Stimulated activated CD4-positive, alpha-beta T cell treated with anti-CD3 and anti-CD28 coated beads, Interleukin-1b, Interleukin-23, amount 100 ng/mL, for 4 hours (primary cell): ENCODE measurements at places on chromosomes 2 and 18.

DNA sequence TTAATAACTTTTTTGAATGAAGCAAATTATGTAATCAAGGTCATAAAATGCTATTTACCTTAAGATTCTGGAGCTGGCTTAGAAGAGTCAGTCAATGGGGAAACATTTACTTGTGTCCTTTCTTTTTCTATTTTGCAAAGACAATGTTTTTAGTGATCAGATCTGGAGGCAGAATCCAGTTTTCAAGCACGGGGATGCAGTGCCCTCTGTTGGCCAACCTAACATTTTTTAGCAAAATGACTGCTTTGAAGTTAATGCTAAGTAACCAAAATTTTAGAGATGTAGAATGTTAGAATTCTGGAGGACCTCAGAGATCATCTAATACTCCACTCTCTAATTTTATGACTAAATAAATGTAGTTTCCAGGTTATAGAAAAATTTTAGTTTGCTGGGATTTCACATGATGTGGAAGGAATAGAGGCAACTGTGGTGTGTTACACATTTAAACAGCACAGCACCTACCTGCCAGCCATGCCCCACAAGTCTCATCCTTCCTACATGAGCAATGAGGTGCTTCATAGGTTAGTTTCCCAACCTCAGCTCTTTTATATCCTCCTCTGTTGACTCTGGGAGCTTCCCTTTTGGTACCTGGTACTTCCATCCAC, 23.6 kb upstream of the SLC9A4 start:
- DNase-seq, result peak; percentile 67

DNA sequence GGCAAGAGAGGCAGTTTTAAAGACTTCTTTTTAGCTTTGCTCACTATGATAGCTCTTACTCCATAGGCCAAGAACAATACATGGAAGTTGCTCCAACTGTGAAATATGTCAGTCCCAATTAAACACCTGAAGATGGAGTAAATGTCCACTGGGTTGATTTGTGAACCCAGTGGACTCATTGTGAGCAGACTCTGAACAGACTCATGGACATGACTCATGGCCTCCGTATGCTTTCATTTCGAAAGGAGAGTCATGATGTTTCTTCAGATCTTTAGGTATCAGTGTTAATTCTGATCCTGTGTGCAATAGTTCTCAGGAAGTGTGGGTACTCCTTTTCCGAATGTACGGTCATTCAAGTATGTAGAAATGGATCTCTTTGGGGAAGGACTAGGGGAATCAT, 5.4 kb upstream of the CWC22 start:
- no peak for DNase-seq

DNA sequence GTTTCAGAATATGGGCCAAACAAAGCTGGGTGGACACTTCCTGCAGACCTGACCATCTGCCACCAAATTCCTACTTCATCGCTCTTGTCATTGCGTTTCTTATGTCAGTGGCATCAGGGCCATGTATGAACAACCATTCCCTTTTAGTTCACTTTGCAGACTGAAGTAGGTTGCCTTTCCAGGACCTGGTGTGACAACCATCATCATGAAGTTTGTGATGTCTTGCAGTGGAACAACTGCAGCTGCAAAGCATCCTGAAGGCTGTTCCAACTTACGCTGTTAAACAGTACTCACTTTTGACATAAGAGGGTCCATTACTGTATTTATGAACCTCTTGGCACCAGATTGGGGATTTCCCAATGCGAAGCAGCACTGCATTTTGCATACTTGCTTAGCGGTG, 511.6 kb downstream of the ARHGAP15 start:
- DNase-seq, result no peak

DNA sequence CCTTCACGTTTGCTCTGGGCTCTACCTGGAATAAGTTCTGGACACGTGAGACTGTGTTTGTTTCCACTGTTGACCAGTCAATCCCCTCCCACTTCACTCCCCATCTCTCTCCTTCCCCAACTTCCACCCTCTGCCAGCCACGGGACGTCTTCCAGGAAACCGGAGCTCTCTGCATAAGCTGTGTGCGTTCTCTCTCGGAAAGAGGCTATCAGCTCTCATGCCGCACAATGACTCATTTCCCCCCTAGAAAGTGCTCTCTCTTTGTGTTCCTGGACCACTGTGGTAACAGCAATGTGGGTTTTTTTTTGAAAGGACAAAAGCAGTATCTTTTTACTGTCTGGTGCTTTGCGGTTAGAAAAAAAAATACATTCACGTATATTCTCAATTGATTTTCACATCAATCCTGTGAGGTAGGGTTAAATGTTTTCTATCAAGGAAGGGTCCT, 10.2 kb downstream of the PROKR1 start:
- DNase-seq, result peak; percentile 21

GRCh38 chr2:222713002-222713401, 41.5 kb downstream of the MOGAT1 start:
- DNase-seq, result no peak

GRCh38 chr2:29591600-29591999, 329.8 kb downstream of the ALK start:
- DNase-seq, result no peak

DNA sequence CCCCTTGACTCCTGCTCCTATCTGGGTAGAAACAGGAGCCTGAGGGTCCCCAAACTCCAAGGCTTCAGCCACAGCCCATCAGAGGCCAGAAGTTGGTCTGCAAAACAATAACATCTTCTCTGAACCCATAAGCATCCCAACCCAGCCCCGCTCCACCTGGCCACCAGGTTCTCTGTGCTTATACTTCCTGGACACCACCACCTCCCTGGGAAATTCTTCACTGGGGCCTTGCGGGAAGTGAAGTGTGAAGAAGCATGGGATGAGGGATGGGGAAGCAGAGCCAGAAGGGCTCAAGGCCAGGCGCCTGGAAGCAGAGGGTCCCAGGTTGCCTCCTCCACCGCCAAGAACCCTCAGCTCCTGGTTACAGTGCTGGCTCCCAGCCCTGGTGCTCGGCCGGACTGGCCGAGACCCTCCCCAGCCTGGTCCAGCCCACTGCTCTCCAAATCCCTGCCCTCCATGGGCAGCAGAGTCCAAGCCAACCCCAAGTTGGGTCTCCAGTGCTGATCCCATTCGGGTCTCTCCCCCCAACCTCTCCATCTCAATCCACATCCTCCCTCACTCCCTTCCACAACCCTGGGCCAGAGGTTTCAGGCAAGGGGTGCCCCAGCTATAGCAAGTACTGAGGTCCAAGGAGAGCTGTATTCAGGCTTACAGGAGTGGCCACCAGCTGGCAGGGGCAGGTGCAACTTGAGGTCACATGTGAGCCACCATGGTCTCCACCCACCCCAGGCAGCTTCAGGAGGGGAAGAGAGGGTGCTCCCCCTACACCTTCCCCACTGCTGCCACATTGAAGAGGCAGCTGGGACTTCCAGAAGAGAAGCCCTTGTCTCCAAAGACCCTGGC, 60.7 kb downstream of the TNS1 start:
- no peak for DNase-seq

DNA sequence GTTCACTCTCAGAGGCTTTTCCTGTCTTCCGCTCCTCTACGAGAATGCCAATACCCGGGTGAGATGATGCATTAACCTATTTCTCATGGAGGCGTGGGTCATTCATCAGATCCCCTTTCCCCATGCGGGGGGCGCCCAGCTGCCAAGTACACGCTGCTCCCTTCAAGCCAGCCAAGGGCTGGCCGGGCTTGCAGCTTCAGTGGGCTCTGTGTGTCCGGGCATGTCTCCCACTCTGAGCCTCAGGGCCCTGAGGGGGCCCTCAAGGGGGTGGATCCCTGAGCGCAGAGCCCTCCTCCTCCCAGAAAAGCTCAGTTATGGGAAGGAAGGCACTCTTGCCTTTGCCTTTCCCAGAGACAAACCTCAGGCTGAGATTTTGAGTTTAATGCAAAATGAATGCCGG, 431.8 kb upstream of the MYT1L start:
- no peak for DNase-seq

- no peak for DNase-seq
Observed at GRCh38 chr18:61797696-61798590, 94.9 kb downstream of the RNF152 start.

DNA sequence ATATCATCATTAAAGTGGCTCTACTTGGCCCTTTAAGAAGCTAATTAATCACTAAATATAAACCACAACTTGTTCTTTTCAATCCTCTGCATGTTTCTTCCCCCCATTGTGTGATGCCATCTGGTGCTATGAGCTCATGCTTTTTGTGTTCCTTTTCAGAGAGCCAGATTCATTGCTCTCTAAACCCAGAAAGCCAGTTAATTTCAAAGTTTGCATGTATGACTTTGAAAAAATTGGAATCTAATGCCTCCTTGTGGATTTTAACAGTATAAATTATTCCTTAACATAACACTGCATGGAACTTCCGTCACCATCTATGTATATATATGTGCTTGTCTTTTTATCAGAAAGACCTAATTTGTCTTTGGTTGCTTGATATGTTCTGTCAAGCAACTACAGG, 31.1 kb downstream of the TMEM178A start:
- no peak for DNase-seq

- no peak for DNase-seq
Observed at GRCh38 chr2:75315436-75315835, 116.1 kb upstream of the TACR1 start.

DNA sequence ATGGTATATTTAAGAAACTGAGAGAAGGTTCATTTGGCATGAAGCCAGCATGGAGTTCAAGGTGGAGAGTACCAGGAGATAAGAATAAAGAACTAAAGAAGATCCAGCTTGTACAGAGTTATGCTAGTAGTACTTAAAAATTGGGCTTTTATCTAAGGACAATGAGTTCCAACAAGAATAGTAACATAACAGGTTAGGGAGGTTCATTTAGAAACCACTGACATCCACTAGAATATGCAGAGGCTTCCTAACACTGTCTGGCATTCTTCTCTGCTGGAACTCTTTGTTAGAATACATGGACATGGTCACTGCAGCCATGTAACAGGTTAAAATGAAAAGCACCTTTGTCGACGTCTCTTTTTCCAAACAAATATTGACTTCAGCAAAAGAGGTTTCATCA, 42.6 kb upstream of the DSC1 start:
- DNase-seq, result no peak

DNA sequence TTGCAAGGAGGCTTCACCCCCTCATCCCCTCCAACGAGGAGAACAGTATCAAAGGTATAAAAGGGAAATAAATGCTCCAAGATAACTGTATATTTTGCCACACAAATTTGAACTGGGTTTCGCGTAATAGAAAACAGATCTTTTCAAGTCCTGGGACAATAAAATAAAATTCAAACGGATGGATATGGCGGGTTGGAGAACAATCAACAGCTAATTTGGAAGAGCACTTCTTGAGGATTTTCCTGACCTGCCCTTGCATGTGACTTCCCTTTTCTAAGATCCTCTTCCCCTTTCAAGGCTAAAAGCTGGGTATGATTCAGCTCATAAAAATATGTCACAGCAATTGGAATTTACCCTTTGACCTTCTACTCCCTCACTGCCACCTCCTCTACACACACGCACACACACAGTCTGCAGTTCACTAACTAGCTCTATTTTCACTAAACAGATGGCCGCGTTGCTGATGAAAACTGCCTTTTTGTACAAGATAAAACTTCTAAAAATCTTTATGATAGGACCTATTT, 386.9 kb downstream of the FIGN start:
- no peak for DNase-seq

DNA sequence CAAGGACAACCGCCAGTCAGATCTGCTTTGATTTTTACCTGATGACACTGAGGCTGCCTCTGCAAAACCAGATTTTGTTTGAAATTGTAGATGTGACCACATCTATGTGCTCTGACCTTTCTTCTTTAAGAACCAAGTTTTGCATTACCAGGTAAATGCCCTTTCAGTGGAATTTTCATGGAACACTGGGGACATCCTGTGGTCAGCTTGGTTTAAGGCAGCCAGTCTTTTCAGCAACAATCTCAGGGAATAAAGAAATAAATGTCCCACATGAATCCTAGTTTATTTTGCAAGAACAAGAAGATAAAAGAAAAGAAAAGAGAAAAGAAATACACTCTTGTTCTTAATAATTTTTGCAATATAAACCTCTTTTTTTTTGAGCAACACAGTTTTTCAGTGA, 90.6 kb downstream of the POU3F3 start:
- no peak for DNase-seq

DNA sequence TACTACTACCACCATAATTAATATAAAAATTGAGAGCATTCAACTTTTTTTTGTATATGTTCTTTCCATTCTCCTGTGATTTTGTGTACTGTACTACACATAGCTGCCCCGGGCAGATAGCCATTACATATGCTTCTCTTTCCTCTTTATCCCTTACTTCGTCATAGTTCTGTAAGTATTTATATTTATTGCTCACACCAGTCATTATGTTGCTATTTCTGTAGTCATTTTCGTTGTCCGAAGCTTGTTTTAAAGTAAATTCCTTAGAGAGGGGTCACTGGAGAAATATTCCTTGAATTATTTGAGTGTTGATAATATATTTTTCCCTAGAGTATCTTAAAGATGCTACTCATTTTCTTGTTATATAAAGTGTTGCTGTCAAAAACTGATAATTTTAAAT, 144.0 kb downstream of the CLIP4 start:
- DNase-seq, result no peak

GRCh38 chr18:51235009-51235789, 37.7 kb upstream of the MEX3C start:
- no peak for DNase-seq
